Pancreas (tissue), 10 donors: ENCODE measurements at places on chromosomes 1 and 21. TPM values are rescaled to one million over a fixed set of nuclear protein-coding genes. Genes with fewer than 3 reads are reported as not detected.

Gene DMBX1
- total RNA-seq = not detected

Gene SPATA17
- total RNA-seq = 0.39 TPM

Gene CYP4X1
- total RNA-seq = 1.6 TPM

Gene MRPL20
- 42.1 TPM for total RNA-seq

Gene LIPI
- not detected for total RNA-seq

Gene AMY2B
- total RNA-seq = 343 TPM

Gene GBP4
- total RNA-seq = 2.6 TPM

Gene SPATA21
- total RNA-seq = not detected

Gene CNKSR1
- total RNA-seq = 13.1 TPM

Gene VASH2
- 0.61 TPM for total RNA-seq

Gene NTNG1
- 0.04 TPM for total RNA-seq

Gene ITLN2
- total RNA-seq = not detected

GRCh38 chr21:42392731-42393442, 3.0 kb downstream of the TMPRSS3 start:
- H3K4me1 ChIP-seq = no peaks in the 10 kb centered on the region
- no peaks in the 10 kb centered on the region for H3K36me3 ChIP-seq
- no peak overlapping the region for H3K27ac ChIP-seq

DNA sequence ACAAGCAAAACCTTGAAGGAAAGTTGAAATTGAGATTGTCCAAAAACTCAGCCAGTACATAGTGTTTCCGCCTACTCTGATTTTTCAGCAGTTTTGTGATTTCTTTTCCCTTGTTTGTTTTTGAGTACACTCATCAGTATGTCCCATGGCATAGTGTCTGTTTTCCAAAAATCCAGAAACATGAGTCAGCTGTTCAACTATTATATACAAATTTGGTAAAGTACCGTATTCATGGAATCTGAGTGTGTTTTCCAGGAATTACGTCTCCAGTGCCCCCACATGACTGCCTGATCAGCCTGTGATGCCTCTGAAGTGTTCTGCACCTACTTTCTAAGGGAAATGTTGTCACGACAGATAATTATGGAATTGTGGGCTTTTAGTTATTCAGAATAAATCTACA, 186.8 kb downstream of the LTN1 start:
- H3K36me3 ChIP-seq = no peaks in the 10 kb centered on the region
- no peaks in the 10 kb centered on the region for H3K27me3 ChIP-seq
- no peak overlapping the region for H3K4me3 ChIP-seq
- H3K4me1 ChIP-seq = no peaks in the 10 kb centered on the region
- DNase-seq = no peak

GRCh38 chr1:177645491-177646190, 324.2 kb downstream of the SEC16B start:
- no peak overlapping the region for H3K4me3 ChIP-seq
- no peak for DNase-seq
- no peaks in the 10 kb centered on the region for H3K36me3 ChIP-seq
- H3K4me1 ChIP-seq = no peaks in the 10 kb centered on the region
- no peak overlapping the region for H3K27ac ChIP-seq

GRCh38 chr1:247431643-247432042, 15.7 kb downstream of the NLRP3 start:
- DNase-seq = no peak
- H3K27me3 ChIP-seq = no peaks in the 10 kb centered on the region
- no peak overlapping the region for H3K4me3 ChIP-seq
- no peaks in the 10 kb centered on the region for H3K4me1 ChIP-seq
- no peak overlapping the region for H3K27ac ChIP-seq
- H3K36me3 ChIP-seq = no peaks in the 10 kb centered on the region

- H3K4me1 ChIP-seq = peaks cover 21% of the 10 kb centered on the region
- no peaks in the 10 kb centered on the region for H3K36me3 ChIP-seq
- no peaks in the 10 kb centered on the region for H3K27me3 ChIP-seq
- H3K27ac ChIP-seq = peak overlapping the region; percentile 51
- DNase-seq = no peak
Observed at GRCh38 chr1:10682108-10682445, 114.4 kb downstream of the CASZ1 start.

- H3K4me1 ChIP-seq = no peaks in the 10 kb centered on the region
- H3K36me3 ChIP-seq = no peaks in the 10 kb centered on the region
- no peak for DNase-seq
- no peak overlapping the region for H3K27ac ChIP-seq
Observed at GRCh38 chr1:180425952-180426351, 76.4 kb downstream of the ACBD6 start.

DNA sequence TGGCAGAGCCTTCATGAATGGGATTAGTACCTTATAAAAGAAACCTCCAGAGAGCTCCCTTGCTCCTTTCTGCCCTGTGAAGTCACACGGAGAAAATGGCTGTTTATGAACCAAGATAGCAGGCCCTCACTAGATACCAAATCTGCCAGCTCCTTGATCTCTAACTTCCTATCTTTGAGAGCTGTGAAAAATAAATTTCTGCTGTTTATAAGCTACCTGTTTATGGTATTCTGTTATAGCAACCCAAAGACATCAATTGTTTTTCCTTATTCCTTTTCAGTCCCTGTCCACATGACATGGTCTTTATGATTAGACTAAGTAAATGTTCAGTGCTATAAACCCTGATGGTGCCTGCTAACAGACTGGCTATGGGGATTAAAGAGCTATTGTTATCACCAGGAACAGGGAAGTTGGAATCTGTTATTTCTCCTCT, 9.7 kb upstream of the STIL start:
- no peak overlapping the region for H3K4me3 ChIP-seq
- DNase-seq = no peak
- peaks cover 6% of the 10 kb centered on the region for H3K4me1 ChIP-seq
- no peaks in the 10 kb centered on the region for H3K36me3 ChIP-seq
- H3K27me3 ChIP-seq = no peaks in the 10 kb centered on the region
- peak overlapping the region; percentile 22 for H3K27ac ChIP-seq

DNA sequence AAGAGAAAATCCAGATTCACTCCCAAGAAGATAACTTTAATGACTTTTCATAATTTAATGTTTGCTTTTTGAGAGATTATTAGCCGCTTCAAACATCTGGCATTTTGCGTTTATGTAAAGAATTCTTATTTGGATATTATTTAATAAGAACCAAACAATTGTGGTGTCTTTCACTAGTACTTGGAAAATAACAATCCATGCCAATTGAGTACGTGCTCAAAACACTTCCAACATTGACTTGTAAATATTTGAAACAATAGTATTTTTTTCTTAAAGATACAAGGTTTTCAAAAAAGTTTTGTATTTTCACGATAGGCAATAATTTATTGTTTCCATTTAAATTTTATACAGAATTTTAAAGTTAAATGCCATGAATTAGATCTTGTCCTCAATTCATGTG, 498.7 kb downstream of the AMY1C start:
- no peak overlapping the region for H3K4me3 ChIP-seq
- no peaks in the 10 kb centered on the region for H3K4me1 ChIP-seq
- H3K36me3 ChIP-seq = no peaks in the 10 kb centered on the region
- no peak for DNase-seq
- no peaks in the 10 kb centered on the region for H3K27me3 ChIP-seq

DNA sequence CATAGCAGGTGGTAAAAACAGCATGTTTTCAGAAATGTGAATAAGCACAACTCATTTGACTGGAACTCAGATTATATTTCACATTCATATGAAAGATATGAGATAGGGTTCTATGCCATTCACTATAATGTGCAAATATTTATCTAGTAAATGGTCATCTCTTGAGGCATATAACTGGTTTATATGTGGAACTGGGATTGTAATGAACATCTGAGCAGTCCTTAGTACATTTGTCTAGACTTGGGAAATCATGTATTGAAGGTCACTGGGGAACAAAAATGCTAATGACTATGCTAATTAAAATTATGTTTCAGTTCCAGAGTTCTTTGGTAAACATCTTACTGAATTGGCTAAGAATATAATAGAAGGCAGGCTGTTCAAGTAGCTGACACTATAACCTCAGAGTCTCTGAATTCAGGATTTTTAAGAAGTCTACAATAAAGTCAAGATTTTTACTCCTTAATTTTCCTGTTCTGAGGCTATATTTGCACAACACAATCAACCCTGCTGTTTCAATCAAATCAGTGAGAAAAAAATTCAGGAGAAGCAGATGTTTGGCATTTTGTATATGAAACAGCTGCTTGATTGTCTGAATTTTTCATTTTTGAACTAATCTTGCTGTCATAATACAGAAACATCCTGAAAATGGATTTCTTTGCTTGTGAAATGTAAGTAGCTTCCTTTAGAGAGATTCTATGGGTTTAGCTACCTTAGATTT, 244.8 kb upstream of the RGS18 start:
- no peaks in the 10 kb centered on the region for H3K27me3 ChIP-seq
- H3K4me3 ChIP-seq = no peak overlapping the region
- no peak for DNase-seq

DNA sequence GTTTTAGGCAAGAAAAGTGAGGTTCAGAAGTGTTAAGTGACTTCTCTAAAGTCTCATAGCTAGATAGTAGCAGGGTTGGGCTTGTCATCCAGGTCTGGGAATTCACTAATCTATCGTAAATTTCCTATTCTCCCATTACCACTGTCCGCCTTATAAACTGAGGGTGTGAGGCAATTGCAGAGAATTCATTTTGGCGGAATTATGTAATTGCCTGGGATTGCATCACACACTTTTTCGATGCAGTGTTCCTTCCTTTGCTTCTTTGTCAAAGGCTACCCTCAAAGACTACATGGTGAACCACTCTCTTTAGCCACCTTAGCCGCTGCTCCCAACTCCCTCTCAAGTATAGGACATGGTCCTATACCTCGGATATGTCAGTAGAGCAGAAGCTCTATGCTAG, 19.1 kb downstream of the SELP start:
- no peak overlapping the region for H3K27ac ChIP-seq
- no peaks in the 10 kb centered on the region for H3K36me3 ChIP-seq
- H3K4me1 ChIP-seq = no peaks in the 10 kb centered on the region

- H3K4me3 ChIP-seq = no peak overlapping the region
- no peaks in the 10 kb centered on the region for H3K27me3 ChIP-seq
- no peak for DNase-seq
- H3K27ac ChIP-seq = no peak overlapping the region
- no peaks in the 10 kb centered on the region for H3K4me1 ChIP-seq
Observed at GRCh38 chr1:167717351-167717750, 4.4 kb upstream of the MPZL1 start.

DNA sequence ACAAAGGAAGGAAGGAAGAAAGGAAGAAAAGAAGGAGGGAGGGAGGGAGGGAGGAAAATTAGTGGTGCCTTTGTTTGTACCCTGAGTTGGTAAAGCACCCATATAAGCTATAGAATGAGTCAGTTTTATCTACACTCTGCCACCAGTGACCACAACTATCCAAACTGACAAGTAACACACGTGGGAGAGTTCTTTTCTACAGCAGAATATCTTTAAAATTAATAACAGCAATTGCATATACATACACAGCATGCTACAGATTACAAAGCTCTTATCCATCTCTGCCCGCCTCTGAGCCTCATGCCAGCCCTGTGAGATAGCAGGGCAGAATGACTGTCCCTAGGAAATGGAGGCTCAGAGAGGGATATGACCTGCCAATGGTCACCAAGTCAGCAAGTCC, 20.3 kb downstream of the CDCP2 start:
- no peaks in the 10 kb centered on the region for H3K27me3 ChIP-seq
- H3K4me1 ChIP-seq = no peaks in the 10 kb centered on the region
- no peaks in the 10 kb centered on the region for H3K36me3 ChIP-seq

GRCh38 chr1:111202707-111203623, 2.5 kb upstream of the DENND2D start:
- peaks cover 34% of the 10 kb centered on the region for H3K4me1 ChIP-seq
- peak overlapping the region; percentile 86 for H3K27ac ChIP-seq
- H3K4me3 ChIP-seq = peak overlapping the region; percentile 70
- H3K27me3 ChIP-seq = no peaks in the 10 kb centered on the region
- DNase-seq = no peak

GRCh38 chr1:240401731-240402130, 210.2 kb downstream of the GREM2 start:
- no peaks in the 10 kb centered on the region for H3K27me3 ChIP-seq
- no peak overlapping the region for H3K27ac ChIP-seq
- no peak for DNase-seq
- H3K4me3 ChIP-seq = no peak overlapping the region
- H3K4me1 ChIP-seq = no peaks in the 10 kb centered on the region

- no peak overlapping the region for H3K27ac ChIP-seq
- H3K4me1 ChIP-seq = no peaks in the 10 kb centered on the region
- no peaks in the 10 kb centered on the region for H3K27me3 ChIP-seq
- H3K4me3 ChIP-seq = no peak overlapping the region
- DNase-seq = no peak
Observed at GRCh38 chr1:238484121-238484520, 593.4 kb upstream of the ZP4 start.

DNA sequence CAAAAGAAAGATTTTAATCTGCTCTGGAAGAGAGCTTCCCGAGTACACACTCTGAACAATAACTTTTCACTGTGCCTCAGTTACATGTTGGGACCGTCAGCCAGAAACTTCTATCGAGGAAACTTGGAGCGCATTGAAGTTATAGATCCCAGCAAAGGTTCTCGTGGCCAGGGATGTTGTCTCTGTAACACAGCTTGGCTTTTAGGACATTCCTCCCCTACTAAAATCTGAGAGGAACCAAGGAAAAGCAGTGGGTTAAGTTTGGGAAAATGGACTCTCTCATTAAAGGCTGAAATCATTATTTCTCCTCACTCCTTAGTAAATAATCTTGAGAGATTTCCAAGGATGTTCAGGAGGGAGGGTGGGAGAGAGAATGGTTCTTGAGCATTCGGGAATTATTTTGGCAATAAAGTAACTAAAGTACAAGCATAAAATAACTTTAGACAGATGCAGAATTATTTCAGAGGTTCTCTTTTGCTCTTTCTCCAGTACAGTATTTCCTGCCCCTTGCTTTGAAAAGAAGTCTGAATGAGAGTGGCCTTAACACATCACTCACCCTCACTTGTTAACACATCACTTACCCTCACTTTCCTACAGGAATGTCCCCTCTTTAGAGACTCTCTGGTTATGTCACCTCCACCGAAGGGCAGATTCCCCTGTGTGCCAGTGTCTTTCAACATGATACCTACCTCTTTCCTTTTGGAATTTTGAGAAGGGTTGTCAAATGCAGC, 1.8 kb upstream of the NFIA start:
- H3K36me3 ChIP-seq = no peaks in the 10 kb centered on the region
- H3K27me3 ChIP-seq = no peaks in the 10 kb centered on the region
- H3K27ac ChIP-seq = peak overlapping the region; percentile 74

DNA sequence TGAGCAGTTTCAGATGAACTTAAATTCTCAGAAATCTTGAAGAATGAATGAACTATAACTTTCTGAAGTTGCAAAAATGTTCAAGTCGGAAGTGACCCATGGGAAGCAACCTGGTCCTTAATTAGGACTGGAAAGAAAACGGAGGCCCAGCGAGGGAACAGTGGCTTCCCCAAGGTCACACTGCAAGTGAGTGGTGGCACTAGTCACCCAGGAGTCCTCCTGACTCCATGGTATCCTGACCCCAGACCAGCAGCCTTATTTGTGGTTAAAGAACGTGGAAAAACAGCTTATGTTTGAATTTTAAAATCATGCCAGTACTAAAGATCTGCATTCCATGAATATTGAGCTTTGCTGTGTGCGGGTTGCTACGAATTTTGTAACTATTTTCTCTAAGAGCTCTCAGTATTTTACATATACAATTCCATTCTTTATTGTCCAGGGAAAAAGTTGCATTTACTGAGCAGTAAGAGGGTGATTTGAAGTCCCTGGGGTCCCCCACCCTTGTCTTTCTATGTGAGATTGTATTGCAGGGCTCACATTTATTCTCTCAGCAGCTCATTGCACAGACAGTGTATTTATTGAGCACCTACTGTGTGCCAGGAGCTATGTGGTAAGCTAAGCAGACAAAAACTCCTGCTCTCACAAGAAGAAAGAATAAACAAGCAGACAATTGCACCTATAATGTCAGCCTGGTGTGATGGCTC, 61.6 kb upstream of the ATP5PO start:
- DNase-seq = no peak
- H3K27me3 ChIP-seq = no peaks in the 10 kb centered on the region
- no peaks in the 10 kb centered on the region for H3K36me3 ChIP-seq
- H3K27ac ChIP-seq = no peak overlapping the region
- H3K4me1 ChIP-seq = no peaks in the 10 kb centered on the region
